ENCODE measurements at places on chromosomes 13 and 19.

DNA sequence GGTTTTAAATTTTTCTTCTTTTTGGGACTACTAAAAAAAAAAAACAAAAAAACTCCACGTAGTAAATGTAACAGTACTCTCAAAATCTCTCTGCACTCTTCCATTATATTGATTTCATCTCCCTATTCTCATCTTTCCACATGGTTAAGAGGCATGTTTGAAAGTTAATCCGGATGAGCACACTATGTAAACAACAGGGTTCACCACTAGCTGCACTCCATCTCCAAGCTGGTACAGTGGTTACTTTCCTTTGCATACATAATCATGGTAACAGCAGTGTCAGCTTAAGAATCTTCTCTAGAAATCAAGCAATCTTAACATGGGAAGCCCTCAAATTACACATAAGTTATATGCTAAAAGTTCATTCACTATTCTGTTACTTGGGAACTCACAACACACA, 92.6 kb downstream of the MIPEP start:
- no peak for DNase-seq

DNA sequence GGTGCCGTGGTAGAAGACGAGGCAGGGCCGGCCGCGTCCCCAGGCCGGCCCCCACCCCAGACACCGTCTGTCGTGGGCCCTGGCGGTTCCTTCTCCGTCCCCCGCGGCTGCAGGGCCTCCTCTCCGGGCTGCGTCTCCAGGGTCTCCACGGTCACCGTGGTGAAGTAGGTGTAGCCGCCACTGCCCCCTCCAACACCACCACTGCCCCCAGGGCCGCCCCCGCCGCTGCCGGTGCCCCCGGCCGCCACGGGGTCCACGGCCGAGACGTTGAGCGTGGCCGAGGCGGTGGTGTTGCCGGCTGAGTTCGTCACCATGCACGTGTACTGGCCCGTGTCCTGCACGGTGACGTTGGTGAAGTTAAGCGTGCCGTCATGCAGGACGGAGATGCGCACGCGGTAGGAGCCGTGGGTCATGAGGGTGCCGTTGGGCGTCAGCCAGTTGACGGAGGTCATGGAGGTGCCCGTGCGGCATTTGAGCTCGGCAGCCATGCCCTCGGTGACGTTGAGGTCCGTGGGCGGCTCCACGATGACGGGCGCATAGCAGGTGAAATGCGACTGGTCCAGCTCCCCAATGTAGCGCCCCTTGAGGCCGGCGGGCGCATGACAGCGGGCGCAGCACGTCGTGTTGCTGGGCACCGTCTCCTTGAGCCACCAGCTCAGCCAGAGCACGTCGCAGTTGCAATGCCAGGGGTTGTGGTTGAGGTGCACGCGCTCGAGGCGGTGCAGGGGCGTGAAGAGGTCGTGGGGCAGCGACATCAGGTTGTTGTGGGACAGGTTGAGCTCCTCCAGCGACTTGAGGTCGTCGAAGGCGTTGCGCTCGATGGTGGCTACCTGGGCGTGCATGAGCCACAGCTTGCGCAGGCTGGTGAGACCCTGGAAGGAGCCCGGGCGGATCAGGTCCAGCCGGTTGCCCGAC, 4.6 kb upstream of the ASPDH start:
- DNase-seq: no peak

DNA sequence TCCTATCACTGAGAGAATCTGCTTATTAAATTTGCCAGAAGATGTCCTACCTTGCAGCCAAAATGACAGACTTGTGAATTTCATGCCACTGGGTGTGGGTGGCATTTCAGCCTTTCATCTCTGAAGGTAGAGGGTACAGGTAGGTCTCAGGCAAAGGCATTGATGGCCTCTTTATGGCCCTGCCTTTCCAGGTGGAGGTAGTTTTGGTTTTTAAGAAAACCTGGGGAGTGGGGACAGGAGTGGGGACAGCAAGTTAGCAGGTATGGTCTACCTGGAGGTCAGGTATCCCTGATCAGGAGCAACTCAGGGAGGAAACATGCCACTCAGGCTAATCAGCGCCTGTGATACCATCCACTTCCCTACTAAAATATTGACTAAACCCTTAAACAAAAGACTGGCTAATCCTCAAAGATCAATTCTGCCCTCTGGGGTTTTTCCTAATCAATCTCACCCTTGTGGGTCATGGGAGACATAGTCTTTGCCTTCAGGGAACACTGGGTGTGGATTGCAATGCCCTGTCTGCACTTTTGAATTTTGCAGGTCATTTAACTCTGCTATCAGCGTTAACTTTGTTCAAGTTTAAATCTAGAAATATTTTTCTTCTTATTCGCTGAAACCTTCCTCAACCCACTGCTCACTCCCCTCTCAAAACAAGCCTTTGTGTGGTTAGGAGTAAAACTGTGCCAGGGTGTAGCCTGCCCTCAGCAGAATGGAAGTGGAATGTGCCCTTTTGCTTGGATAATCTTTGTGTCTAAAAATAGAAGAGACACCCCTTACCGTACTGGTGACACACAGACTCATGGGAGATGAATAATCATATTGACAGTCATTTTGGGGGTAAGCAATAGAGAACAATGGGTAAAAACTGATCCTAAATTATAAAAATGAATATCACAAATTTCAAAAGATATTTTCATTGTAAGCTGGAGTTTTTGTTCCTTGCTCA, 233.7 kb downstream of the COG6 start:
- no peak for DNase-seq

DNA sequence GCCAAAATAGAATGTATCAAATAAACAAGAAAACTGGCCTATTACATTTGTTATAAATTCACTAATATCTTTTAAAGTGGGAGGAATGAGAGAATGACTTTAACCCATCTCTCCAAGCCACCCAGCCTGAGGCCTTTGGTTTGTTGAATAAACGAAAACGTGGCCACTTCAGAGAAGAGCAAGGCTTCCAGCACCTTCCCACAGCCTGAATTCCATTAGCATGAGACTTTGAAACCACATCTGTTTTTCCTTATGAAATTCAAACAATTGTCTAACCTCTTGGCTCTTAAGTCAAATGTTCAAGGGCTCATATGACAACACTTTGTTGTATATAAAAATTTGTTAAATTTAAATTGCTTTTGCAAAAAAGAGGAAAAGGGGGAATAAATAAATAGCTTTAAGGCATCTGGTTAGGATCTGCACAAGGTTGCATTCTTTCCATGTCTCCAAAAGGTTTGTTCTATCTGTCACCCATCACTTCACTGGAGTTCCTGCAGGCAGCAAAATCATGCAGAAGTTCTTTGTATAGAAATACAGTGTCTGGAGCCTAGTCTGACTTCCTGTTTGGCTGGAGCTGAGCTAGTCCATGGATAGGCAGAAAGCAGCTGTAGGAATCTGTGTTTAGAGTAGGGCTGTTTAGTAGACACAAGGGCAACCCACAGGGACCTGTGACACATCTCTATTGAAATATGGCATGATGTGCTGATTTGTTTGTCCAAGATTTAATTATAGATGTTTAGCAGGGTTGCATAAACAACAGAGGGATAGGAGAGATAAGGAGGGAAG, 502.3 kb downstream of the KCTD12 start:
- peak; percentile 50 for DNase-seq

GRCh38 chr13:20073775-20074174, 87.1 kb downstream of the GJA3 start:
- no peak for DNase-seq

DNA sequence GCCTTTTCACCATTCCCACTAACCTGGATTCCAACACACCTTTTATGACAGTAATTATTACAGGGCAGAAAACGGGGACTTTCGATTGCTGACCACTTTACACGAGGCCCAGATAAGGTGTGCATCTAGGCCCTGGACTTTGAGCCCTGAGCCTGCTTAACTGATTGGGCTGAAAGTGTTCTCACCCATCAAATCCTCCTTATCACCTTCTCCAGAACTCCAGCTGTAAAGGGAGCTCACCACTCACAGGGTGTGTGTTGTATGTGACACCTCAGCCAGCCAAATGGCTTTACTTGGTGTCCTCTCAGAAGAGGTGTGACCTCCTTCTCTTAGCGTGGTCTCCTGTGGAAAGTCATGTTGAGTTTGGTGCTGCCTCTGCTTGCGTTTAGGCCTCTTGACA, 36.5 kb downstream of the SIPA1L3 start:
- DNase-seq: peak; percentile 99

DNA sequence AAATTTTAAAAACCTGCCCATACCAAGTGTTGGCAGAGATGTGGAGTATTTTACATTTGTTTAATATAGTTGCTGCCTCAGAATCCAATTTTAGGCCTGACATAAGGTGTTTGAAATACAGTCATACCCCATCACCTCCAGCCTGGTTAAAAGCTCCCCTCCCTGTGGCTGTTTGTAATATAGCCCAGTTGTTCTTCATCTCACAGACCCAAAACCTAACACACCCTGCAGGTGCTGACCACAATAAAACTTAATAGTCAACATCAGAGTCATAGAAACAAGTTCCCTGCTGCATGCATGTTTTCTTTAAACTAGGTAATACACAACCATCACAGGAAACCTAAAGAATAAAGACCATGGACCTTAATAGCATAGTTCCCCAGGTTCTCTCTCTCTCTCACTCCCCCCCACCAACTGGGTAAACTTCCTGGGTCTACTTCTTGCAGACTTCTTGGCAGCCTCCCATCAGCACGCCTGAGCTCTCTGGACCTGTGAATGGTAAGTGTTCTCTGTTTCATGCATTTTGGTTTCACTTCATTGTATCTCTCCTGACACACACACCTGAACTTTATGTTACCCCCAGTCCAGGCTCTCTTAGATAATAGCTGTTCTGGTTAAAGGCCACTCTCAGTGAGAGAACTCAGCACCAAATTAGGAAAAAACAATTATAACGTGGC, 1369.9 kb downstream of the EFNB2 start:
- no peak for DNase-seq

DNA sequence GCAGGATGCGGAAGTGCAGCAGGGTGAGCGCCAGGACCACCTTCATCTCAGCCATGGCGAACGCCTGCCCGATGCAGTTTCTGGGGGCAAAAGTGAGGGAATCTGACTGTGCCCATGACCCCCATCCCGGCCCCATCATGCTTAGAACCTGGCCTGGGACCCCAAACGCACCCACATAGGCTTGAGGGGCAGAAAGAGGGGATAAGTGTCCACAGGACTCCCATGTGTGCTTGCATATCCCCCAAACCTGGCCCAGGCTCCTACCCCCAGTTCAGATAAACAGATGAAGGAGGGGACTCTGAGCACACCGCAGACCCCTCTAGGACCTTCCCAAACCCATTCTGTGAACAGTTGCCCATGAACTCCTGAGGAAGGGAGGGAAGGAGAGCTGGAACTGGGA, 16.0 kb upstream of the CYP4F2 start:
- no peak for DNase-seq

GRCh38 chr19:6060600-6061375, 49.5 kb downstream of the RFX2 start:
- no peak for DNase-seq

DNA sequence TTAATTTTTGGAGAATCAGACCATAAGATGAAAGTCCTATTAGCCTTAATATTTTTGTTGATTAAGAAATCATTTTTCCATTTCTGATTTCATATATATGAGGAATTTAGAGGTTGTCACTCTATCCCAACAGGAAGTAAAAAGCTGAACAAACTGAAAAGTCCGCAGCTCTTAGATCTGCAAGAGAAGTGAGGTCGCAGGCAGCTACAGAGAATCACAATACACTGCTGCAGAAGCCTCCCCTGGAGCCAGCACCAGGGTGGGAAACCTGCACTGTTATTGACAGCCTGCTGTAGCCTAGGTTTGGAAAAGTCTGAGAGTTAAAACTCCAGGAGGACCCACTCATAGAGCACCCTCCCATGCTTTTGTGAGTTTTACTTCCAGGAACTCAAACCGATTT, 29.9 kb downstream of the TNFRSF19 start:
- no peak for DNase-seq

DNA sequence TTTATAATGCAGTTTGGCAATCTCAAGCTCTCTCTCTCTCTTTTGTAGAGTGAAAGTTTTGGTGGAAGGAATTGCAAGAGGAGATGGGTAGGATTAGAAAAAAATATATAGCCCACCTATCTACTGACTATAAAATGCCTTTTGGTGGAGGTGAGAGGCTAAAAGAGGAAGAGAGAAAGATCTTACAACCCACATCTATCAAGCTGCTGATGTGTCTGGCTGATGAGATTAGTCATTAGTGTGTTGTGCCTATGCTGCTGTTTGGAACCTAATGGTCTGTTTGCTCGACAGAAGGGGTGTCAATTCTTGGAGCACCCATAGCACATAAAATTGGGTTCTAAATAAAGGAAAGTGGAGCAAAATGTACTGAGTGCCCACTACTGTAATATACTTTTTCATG, 411.0 kb downstream of the HS6ST3 start:
- no peak for DNase-seq

DNA sequence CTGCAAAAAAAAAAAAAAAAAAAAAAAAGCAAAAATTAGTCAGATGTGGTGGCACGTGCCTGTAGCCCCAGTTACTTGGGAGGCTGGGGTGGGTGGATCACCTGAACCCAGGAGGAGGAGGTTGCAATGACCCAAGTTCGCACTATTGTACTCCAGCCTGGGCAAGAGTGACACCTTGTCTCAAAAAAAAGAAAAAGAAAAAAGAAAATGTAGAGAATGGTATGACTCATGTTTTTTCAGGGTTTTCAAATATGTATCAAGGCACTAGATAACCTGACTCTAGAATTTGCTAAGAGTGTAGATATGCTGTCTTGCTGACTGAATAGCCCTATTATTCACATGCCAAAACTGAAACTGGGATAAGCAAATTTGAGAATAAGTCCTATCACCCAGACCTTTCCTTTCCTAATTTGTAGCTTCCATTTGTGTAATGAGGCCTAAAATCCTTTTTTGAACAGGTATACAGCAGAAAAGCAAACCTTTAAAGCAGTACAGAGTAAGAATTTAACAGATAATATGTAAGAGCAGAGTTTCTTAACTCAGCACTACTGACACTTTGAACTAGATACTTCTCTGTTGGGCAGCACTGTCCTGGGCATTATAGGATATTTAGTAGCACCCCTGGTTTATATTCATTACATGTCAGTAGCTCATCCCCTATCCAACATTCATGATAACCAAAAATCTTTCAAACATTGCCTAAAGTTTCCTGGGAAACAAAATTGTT, 108.6 kb downstream of the ELF1 start:
- no peak for DNase-seq

GRCh38 chr13:112071102-112071722, 4.3 kb downstream of the SOX1 start:
- no peak for DNase-seq

- DNase-seq: no peak
Measured at GRCh38 chr19:19997656-19998268, 41.5 kb downstream of the ZNF682 start.

DNA sequence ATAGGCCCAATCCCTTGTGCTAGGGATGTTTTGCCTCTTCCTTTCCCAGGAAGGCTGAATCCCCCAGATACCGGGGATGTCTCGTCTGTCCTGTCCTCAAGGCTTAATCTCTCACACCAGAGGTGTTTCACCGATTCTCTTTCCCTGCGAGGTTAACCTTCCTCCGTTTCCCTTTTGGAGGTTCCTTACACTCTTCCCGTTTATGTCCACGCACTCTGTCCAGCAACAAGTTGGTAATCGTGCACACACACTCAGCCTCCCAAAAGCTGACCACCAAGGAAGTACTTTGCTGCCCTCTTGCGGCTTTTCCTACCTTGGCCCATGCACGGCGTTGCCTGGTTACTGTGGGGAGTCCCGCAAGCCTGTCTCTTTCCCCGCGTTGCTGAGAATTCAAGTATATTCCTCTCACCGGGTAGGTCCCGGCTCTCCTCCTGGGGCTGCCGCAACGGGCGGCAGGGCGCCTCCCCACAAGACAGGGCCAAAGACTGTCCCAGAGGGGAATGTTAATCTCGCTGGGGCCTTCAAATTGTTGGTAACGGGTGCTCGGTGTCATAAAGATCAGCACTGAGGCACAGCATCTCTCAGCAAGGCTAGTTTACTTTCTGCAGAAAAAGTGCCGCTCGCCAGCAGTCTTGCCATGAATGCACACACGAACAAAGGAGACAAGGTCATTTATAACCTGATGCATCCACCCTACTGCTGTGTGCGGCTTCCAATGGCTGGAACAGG, 36.7 kb upstream of the CD177 start:
- DNase-seq: no peak

All from large intestine (tissue), 12 donors.